ENCODE measurements at places on chromosomes 11 and 22.

DNA sequence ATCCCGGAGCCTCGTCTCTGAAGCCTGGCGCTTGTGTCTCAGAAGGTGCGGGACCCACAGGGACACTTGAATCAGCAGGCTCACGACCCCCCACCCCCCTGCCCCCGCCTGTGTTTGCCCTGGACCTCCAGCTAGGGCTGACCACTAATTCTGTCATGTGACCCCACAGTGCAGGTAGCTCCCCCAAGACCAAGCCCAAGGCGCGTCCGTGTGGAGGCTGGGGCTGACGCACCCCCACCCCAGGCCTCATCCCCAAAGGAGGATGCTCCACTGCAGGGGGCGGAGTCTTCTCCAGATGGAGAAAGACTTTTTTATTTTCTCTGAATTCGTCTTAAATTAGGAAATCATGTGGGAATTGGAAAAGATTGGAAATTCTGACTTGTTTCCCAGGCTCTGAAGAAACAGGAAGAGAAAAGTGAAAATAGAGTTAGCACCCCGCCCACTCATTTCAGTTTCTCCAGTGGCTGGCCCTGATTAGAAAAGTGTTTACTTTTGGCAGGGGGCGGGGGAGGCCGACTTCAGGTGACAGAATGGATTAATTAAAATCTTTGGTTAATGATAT lies 1.0 kb upstream of the RELA start:
- peak; percentile 56 for DNase-seq

DNA sequence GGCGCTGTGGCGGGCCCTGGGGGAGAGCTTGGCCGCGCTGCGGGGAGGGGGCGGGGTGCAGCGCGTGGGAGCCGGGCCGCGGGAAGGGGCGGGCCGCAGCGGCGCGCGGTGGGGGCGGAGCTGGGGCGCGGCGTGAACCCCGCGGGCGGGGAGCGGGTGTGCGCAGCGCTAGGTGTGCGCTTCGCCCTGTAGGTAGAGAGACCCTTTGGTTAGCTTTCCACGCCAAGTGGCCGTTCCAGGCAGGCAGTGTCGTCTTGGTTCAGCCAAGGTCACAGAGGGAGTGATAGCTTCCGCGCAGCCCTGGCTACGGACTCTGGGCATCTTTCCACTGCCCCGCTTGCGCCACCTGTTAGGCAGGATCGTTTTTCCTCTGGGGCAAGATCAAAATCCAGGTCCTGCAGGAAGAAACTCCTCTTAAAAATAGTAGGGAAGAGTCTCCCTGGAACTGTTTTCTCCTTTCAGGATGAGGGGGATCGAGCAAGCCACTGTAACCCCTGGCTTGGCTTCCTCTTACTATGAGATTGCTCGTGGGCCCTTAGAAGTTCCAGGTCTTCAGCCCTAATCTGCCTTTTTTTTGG lies 434 bp downstream of the BANF1 start:
- DNase-seq, result no peak

GRCh38 chr11:128965485-128965884 lies 22.8 kb upstream of the TP53AIP1 start:
- no peak for DNase-seq

DNA sequence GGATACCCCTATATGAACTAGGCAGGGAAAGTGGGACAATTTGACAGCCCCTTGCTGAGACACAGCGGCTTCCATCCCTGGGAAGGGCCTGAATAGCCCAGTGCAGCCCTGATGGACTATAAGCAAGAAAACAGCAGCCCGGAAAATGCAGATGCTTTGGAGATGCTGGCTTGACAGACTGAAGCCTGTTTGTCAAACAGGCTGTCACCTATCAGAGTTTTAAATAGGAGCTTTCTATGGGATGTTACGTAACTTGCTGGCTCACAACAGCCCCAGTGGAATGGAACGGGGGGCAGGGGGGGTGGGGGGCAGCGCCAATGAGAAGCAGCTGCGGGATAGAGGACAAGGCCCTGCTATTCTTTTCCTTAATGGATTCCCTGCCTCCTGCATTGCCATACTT lies 91.9 kb upstream of the NTM start:
- DNase-seq, result no peak

DNA sequence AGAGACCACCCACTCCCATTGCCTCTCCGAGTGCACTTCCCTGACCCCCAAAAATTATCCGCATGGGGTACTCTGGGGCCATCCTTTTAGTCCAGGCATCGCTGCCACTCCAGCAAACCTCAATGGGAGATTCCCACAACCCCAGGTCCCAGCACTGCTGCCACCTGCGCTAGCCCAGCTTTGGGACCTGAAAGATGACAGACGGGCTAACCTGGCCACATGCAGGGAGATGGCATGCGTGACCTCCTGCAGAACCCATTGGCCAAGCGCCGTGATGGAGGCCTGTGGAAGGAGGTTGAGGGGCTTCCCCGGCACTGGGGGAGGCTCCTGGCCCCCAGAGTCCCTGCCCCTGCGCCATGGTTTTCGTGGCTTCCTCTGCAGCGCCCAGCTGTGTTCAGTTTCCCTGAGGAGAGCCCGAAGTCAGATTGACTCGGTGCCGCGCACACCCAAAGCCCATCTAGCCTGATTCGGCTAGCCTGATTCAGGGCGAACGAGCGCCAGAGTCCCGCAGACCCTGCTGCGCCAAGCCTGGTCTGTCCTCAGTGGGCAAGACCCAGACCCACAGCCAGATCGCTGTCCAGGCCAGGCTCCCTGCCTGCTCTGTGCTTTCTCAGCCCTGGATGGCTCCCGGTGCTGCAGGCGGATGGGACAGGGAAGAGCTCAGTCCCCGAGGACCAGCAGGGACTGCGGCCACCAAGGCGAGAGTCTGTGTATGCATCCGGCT lies 751 bp upstream of the WNT7B start:
- DNase-seq, result no peak

DNA sequence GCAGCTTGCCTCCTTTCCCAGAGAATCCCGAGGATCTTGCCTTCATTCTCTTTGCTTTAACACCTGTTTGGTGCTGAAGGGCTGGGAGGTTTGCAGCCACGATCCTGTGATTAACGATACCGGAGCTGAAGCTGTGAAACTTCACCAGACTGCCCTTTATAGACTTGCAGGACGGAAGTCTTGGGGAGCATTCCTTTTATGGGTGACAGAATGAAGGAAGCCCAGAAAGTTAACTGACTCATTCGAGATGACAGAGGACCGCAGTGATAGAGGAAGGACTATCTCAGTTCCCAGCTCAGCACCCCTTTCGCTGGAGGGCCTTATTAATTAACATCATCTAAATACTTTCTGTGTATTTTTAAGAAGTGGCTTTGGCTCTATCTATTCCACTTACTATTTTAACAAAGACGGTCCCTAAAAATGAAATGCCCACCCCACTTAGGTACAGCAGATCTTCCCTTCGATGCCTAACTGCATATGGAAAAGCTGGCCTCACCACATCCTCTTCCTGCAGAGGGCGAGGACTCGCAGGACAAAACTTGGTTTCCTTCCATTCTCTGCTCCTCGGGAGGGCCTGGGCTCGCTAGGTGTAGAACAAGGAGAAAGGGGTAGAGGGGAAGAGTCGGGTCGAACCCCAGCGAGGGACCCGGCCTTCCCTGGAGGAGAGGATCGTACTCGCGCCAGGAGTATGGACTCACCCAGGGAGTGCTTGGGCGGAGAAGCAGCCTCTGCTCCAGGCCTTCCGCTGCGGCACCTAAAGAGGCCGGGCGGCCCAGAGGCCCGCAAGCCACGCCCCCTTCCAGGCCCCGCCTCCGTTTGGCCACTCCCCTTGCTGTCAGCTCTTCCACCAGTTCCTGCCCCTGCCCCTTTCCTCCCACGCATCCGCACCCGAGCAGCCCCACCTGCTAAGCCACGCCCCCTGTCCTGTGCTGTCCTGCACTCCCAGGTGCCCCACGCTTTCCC lies 30.7 kb upstream of the USP47 start:
- DNase-seq, result no peak

DNA sequence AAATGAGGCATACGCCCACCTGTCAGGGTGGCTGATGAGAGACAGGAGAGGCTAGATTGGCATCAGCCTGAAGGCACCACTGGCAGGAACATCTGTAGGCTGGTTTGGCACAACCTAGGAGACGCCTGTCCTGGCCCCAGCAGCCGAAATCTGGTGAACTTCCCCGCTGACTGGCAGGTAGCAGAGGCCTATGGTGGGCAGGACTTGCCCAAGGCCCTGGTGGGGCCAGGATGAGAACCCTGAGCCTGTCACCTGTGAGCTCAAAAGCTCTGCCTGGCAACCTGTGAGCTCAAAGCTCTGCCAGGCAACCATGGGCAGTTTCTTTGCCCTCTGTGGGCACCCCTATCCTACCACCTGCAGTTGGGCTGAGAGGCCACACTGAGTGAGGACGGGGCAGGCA lies 2.5 kb downstream of the DERL3 start:
- DNase-seq, result no peak

DNA sequence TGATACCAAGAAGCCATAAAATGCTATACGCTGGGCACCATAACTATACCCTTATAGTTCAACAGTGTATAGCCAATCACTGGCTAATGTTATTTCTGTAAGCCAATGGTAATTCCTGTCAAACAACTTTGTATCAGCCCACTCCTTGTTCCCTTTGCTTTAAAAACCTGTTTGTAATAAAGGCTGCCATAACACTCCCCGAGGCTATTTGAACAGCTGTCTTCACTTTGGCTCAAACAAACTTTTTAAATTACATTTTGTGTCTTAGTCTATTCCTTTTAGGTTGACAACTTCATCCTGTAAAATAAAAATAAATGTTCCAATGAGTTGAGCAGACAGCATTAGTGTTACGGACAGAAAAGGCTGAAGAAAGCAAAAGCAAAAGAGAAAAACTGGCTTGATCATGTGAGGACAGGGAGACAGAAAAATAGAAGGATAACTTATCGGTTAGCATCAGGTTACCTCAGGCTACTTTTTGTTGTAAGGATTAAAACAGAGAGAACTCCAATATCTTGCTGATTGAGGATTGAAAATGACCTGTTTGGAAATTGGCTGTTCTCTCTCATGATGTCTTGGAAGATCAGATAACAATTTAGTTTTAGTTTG lies 95.0 kb downstream of the AASDHPPT start:
- no peak for DNase-seq

- no peak for DNase-seq
Observed at GRCh38 chr11:105754260-105754659, 144.4 kb downstream of the GRIA4 start.

GRCh38 chr22:44358709-44359440 lies 46.1 kb upstream of the SHISAL1 start:
- no peak for DNase-seq

DNA sequence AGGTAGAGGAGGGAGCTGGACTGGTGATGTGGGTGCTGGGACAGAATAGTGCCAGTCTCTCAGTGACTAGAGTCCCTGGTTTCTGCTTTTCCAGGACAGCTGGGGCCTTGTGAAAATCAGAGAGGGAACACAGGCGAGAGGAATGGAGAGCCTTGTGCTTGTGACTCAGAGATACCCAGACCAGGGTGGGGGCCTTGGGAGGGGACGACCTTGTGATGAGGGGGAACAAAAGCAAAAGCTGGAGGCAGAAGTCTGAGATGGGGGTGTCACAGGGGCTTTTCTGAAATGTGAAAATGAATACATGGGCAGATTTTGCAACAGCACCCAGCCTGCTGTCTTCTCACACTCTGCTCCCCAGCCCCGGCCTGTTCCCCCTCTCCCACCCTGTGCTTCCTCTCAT lies 3.4 kb upstream of the NR1H3 start:
- no peak for DNase-seq

DNA sequence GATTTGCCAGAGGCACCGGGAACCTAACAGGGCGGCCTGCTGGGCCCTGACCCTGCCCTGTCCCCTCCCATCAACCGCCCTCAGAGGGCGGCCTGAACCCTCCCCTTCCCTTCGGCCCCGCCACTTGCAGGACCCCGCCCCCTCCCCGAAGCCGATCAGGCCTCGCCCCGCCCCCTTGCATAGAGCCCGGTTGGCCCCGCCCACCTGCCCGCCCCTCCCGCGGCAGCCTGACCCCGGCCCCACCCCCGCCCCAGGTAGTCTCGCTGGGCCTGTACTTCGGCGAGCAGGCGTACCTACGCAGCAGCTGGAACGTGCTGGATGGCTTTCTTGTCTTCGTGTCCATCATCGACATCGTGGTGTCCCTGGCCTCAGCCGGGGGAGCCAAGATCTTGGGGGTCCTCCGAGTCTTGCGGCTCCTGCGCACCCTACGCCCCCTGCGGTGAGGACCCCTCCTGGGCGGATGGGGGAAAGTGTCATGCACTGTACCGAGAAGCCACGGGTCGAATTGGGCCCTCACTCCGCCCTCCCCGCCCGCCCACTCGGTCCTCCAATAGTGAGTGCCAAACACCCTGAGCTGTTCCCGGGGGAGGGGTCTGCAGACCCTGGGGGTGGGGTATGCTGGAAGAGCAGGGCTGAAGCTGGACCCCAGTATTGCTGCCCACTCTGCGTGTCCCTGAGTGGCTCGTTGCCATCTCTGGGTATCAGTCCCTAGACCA lies 94.1 kb downstream of the CACNA1I start:
- no peak for DNase-seq

DNA sequence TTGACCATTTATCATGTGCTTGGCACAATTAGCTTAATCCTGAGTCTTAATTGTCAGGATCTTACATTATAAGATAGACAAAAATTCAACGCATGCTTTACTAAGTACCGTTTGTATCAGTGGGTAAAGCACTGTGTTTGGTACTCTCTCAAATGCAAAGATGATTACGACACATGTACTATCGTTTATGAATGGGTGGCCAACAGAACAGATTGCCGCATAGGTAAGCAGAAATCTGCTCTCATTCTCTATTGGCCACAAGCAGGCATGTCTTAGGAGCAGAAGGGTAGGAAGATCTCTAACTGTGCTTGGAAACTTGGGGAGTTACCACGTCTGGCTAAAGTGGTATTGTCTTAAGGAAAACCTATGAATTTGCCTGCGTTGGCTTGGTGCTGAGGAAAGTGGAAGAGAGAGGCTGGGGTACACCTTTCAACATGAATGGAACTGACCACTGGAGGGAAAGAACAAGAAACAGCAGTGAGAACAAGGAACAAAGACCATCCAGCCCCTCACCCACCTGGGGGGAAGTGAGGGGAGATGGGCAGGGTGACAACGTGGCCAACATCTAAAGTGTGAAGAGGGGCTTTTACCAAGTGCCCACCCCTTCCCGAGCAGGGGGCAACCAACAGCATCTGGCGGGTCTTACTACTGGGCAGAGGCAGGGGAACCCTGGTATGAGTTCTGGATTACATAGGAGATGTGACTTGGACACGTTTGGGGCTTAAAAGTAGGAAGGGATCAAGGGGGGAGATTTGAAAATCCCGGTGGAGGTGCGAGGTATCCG lies 1.0 kb upstream of the TUBA8 start:
- no peak for DNase-seq
